ENCODE measurements at places on chromosomes 7 and 10.

GRCh38 chr10:107834706-107835105 lies 670.2 kb upstream of the SORCS1 start:
- no peak for DNase-seq

- DNase-seq = no peak
Observed at GRCh38 chr7:30886608-30887011, 25.0 kb upstream of the AQP1 start.

DNA sequence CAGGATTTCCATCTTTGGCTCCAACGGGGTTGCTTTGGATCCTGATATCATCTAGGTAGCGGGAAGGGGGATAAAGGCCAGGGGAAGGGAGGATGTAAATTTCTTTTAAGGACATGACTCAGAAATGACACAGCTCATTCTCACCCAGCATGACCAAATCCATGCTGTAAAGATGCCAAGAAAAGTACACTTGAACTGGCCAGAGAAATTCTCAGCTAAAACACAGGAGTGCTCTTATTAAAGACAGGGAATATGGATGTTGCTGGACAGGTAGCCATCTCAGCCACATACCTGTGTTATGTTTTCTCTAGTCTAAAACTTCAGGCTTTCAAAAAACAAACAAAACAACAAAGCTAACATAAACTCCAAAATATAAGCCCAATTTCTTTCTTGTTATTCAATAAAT lies 68.3 kb downstream of the NAMPT start:
- DNase-seq = peak; percentile 96

DNA sequence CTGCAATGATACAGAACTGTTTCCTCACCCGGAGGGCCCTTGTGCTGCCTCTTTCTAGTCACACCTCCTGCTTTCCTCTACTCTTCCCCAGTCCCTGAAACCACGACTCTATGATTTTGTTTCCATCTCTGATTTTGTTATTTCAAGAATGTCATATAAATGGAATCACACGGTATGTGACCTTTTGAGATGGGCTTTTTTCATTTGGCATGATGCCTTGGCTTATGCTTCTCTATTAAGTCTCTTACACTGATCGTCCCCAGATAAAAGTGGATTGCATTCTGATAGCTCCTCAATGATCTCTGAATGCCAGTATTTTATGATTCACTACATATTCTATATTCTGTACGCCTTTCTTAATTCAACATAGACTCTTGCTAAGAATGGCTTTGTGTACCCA lies 78.2 kb downstream of the GALNT11 start:
- DNase-seq = no peak

- no peak for DNase-seq
Observed at GRCh38 chr7:111839261-111839660, 277.0 kb upstream of the IMMP2L start.

GRCh38 chr10:11144626-11145494 lies 127.2 kb downstream of the CELF2 start:
- DNase-seq = no peak

- no peak for DNase-seq
Observed at GRCh38 chr7:84113906-84114850, 80.4 kb downstream of the SEMA3A start.

- DNase-seq = no peak
Observed at GRCh38 chr7:131212114-131212513, 115.6 kb upstream of the MKLN1 start.

DNA sequence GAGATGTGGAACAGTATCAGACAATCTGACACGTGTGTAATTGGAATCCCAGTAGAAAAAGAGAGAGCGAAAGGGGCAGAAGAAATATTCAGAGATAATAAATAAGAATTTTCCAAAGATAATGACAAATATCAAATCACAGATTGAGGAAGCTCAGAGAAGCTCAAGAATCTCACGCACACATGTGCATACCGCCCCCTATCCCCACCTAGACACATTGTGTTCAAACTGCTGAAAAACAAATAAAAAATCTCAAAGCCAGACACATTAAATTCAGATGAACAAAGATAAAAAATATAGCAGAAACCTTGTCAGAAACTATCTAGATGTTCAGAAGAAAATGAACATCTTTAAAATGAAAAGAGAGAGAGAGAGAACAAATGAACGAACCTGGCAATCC lies 17.2 kb downstream of the SFR1 start:
- DNase-seq = no peak

DNA sequence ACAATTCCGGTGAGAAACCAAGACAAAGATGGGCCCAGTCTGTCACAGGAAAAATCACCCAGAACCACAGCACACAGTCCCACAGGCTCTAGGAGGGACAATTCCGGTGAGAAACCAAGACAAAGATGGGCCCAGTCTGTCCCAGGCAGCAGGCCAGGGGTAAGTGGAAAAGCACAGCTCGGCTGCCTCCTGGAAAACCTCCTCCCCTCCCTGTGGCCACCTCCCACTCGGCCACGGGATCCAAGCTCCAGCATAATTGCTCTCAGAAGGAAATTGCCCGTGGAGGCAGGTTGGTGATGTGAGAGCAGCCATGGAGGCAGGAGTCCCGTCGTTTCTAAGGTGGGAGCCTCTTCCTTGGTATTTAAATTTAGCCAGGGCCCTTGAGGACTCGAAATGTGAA lies 95.7 kb downstream of the PLXNA4 start:
- DNase-seq = no peak

DNA sequence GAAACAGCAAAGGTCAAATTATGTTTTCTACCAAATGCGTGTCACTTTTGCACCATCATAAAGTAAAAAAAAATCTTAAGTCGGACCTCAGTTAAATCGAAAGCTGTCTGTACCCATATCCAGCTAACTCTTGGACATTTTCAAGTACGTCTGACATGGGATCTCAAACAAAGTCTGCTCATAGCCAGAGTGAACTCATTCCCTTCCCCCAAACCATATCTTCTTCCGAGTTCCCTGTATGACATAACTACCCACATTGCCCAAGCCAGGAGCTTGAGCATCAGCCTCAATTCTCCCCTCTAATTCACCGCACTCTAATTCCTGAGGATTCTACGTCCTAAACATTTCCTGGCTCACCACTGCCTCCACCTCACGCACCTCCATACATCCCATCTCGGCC lies 44.8 kb upstream of the TARP start:
- no peak for DNase-seq

DNA sequence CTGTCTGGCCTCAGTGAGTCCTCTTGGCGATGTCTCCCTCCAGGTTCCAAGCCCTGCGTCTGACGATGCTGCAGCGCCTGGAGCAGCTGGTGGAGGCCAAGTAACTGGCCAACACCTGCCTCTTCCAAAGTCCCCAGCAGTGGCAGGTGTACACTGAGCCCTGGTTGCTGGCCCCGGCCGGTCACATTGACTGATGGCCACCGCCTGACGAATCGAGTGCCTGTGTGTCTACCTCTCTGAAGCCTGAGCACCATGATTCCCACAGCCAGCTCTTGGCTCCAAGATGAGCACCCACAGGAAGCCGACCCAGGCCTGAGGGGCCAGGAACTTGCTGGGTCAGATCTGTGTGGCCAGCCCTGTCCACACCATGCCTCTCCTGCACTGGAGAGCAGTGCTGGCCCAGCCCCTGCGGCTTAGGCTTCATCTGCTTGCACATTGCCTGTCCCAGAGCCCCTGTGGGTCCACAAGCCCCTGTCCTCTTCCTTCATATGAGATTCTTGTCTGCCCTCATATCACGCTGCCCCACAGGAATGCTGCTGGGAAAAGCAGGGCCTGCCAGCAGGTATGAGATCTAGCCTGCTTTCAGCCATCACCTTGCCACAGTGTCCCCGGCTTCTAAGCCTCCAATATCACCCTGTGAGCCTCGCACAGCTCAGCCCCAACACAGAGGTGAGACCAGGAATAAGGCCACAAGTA lies 7.3 kb upstream of the ZNF22 start:
- DNase-seq = no peak

GRCh38 chr10:71836596-71836974 lies 14.5 kb downstream of the PSAP start:
- DNase-seq = no peak

DNA sequence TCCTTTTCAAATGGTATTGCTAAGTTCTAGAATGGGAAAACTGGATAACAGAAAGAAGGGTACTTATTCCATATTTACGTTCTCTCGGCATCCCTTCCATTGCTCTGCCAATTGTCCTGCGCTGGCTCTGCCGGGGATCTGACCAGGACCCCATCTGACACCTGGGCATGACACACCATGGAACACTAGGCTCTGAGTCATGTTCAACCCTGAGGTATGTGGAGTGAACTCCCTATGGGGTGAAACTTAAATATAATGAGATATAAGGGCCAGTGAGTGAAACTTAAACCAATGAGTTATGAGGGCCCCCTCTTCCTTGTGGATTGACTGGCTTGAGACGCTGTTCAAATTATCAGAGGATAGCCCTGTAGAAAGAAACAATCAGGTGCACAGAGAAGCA lies 55.1 kb upstream of the ZEB1 start:
- DNase-seq = no peak

DNA sequence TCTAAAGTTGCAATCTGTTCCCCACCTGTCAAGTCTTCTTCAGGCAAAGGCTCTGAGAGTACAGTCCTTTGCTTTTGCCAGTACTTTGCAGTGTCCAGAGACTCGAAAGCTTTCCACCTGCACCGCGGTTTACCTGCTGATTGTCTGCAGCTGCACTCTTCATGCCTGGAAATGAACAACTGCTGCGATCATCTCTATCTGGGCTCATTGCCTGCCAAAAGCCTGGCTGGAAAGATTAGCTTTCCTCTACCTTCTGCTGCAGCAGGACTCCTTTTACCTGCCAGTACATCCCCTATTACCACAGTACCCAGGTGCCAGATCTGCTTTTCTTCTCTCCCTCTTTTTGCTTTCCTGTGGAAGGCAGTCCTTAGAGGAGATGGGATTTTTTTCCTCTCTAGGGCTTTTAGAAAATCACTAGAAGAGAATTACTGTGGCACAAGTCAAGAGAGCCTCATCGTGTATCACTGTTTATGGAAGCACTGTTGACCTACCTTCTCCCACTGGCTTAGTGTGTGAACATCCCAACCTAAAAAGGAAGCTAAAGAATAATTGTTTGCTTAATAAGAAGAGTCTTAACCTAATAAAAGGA lies 2.2 kb downstream of the STRIP2 start:
- DNase-seq = no peak
